ENCODE measurements at places on chromosomes 3 and 15. TPM values are rescaled to one million over a fixed set of nuclear protein-coding genes. Genes with fewer than 3 reads are reported as not detected.
A peak's percentile ranks its signal among the peaks of the same experiment; 100 is the strongest.

DNA sequence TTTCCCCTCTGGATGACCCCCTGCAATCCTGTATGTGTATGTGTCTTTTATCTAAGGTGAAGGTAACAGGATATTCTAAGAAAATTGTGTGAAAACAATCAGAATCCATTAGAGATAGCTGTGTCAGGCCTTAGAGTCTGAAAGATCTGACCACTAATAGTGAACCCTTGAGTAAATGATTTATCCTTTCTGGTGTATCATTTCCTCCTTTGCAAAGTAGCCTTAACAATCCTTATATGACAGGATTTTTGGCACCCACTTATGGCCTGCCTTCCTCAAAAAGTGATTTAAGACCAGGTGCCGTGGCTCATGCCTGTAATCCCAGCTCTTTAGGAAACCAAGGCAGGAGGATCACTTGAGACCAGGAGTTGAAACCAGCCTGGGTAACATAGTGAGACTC is 110.2 kb downstream of the RBPMS2 start:
- DNase-seq = no peak

GRCh38 chr3:52790741-52791140 is 3.9 kb upstream of the ITIH3 start:
- DNase-seq = no peak

- DNase-seq = no peak
These were observed 19.0 kb upstream of the C15orf61 start for GRCh38 chr15:67501836-67502461.

DNA sequence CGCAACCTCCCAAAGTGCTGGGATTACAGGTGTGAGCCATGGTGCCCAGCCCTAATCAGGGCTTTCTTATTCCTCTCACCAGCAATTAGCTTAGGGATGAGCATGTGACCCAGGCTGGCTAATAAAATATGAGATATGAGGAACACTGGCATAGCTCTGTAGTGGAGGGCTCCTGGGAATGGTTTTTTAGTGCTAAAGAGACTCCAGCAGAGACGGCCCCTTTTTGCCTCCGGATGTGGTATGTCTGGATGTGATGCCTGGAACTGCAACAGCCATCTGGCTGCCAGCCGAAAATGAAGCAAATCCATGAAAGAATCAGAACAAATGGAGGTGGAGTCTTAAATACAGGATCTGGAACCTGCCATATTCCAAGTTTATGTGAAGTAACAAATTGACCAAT is 69.1 kb upstream of the MAGI1 start:
- no peak for DNase-seq

DNA sequence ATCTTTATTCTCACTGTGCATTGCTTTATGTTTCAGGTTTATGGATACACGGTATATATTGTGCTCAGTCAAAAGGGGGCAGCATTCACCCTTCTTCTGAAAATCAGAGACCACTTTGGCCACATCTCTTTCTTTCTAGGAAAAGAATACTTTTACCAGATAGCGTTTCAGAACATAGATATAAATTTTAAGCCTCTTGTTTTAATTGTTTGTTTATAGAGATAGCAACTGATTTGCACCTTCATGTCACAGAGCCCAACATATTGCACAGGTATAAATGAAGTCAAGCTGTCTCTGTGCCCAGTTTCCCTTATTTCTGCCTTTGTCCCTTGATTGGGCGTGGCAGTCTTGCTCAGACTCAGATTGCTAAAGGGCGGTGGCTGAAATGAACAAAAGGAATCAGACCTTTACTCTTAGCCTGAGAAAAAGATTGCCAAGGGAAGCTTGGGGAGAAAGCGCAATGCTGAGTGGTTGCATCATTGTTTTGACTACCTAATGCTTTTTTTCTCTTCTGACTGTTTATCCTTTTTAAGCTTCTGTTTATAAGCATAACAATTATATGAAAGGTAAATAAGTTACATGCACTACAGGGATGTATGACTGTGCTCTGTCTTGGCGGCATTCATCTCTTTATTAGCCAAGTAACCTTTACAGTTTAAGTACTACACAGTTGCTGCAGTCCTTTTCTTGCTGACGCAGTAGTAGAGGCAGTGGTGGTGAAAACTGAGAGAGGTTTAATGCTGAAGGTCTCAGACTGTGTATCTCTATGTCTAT is 70.8 kb upstream of the ZBTB20 start:
- peak; percentile 63 for DNase-seq

DNA sequence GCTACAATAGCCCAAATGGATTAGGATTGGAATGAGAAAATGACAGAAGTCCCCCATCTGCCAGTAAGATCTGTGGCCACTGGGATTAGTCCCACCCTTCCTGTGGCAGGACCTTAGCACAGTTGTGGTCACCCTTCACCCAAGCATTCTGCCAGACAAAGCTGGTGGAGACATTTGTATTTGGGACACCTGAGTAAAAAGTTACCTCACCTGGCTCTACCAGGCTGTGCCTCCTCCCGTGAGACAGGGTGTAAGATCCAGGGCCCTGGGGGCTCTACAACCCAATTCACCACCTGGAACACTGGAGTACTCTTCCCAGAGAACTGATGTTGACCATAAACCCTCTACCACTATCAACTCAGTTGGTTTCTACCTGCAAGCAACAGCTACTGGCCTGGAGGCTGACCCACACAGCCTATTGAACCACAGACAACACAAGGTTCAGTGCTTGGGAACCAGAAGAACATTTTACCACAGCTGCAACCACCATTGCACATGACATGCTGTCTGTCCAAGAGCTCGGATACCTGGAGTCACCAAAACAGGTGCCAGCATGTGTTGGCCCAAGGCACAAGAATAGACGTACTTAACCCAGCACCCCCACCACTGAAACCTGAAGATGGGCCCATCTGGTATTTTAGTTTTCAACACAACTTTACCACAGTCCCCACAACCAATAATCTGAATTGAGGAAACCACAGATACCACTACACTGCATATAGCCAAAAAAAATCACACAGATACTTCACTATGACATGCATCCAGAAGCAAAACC is 1686.7 kb downstream of the SI start:
- DNase-seq = no peak

GRCh38 chr3:152243721-152244516 is 24.8 kb upstream of the MBNL1 start:
- no peak for DNase-seq

- no peak for DNase-seq
These were observed 66.3 kb upstream of the SLC25A26 start for GRCh38 chr3:66154444-66154861.

DNA sequence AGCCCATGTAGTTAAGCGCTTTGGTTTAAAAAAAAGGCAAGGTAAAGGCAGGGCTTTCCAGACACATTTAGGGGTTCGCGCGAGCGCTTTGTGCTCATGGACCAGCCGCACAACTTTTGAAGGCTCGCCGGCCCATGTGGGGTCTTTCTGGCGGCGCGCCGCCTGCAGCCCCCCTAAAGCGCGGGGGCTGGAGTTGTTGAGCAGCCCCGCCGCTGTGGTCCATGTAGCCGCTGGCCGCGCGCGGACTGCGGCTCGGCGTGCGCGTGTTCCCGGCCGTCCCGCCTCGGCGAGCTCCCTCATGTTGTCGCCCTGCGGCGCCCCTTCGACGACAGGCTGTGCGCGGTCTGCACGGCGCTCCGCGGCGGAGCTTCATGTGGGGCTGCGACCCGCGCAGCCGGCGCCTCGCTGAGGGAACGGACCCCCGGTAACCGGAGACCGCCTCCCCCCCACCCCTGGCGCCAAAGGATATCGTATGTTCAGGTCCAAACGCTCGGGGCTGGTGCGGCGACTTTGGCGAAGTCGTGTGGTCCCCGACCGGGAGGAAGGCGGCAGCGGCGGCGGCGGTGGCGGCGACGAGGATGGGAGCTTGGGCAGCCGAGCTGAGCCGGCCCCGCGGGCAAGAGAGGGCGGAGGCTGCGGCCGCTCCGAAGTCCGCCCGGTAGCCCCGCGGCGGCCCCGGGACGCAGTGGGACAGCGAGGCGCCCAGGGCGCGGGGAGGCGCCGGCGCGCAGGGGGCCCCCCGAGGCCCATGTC is 927 bp downstream of the SMAD6 start:
- DNase-seq = no peak

GRCh38 chr3:57154470-57155309 is 10.5 kb downstream of the IL17RD start:
- no peak for DNase-seq

- no peak for DNase-seq
These were observed 787 bp downstream of the TRPM1 start for GRCh38 chr15:31100738-31101137.

GRCh38 chr3:143261848-143262247 is 142.3 kb downstream of the CHST2 start:
- DNase-seq = no peak

- DNase-seq = no peak
These were observed 5.9 kb downstream of the PARP3 start for GRCh38 chr3:51948016-51948580.

GRCh38 chr3:17313746-17314145 is 428.7 kb downstream of the TBC1D5 start:
- DNase-seq = no peak

- DNase-seq = no peak
These were observed 92.3 kb upstream of the IQSEC1 start for GRCh38 chr3:13165576-13165975.

- no peak for DNase-seq
These were observed 1765.0 kb downstream of the OTOL1 start for GRCh38 chr3:163261618-163262017.

DNA sequence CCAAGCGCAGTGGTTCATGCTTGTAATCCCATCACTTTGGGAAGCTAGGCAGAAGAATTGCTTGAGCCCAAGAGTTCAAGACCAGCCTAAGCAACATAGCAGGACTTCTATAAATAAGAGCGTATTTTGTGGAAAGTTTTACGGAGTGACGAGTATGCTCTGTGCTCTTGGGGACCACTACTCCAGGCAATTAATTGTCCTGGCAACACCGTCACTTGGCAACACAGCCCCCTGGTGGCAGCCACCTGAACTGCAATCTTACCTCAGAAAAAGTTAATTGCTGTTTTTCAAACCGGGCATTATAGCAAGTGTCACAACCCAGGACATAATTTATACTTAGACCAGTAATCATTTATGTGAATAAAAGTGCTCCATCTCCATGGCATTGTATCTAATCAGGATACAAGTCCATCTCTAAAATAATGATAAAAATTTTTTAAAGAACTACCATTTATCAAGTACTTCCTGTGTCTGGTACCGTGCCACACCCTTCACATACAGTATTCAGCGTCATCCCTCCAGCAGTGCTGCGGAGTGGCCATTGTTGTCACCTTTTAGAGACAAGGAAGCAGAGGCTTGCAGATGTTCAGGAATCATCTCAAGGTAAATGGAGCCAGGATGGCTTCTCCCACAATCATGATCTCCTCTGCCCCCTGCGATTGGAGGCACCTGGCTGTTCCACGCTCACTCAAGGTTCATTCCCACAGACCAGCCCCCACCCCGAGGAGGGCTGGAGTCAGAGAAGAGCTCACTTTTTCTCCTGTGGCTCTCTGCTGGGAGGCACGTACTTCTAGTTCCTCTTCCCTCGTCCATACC is 34.5 kb downstream of the PLA2G4D start:
- peak; percentile 66 for DNase-seq

The ATP8B4 gene
- 0.24 TPM for total RNA-seq

The ARPP19 gene
- 145 TPM for total RNA-seq

The PP2D1 gene
- not detected for total RNA-seq

The GREM1 gene
- total RNA-seq = not detected

All from Calu3 (cell line).